ENCODE measurements at places on chromosomes 16 and 17.

GRCh38 chr16:4970010-4970409, 11.9 kb downstream of the SEC14L5 start:
- no peak for DNase-seq

GRCh38 chr17:47604598-47604927, 45.2 kb upstream of the KPNB1 start:
- no peak for DNase-seq

DNA sequence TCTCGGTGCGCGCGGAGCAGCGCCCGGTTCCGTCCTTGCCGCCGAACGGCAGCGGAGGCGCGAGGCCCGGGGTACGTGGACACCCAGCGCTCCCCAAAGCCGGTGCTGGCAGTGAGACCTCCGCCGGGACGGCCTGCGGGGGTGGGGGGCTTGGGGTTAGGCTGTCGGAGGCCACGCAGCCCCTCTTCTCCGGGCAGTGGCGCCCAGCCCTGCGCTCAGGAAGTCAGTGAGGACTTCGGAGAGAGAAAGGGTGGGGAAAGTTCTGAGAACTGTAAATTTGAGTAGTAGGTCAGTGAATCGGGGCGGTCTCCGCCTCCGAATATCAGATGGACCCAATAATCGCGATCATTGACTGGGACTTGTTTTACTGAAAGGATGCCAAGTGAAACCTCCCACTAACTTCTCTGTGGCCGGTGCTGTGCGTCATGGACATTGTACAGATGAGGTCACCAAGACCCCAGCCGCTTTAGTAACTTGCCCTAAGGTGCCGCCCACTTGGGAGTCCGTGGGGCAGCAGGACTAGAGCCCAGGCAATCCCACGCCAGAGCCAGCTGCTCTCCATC, 468 bp downstream of the IL4R start:
- no peak for DNase-seq

DNA sequence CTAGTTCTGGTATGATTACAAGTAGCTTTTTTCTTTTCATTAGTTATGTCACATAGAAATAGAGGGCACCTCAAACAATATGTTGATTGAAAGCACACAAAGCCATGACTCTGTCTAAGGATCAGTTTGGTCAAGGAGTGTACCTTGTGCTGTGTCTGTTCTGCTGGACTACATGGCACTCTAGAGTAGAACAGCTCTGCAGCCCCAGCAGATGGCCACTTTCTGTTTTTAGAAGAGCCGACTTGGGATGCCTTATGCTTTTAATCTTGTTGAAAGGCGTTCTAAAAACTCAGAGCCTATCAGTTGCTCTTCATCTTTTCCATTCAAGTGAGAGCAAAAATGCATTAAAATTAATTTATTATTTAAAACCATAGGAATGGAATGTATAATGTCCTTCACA, 49.3 kb upstream of the CA10 start:
- DNase-seq = no peak

DNA sequence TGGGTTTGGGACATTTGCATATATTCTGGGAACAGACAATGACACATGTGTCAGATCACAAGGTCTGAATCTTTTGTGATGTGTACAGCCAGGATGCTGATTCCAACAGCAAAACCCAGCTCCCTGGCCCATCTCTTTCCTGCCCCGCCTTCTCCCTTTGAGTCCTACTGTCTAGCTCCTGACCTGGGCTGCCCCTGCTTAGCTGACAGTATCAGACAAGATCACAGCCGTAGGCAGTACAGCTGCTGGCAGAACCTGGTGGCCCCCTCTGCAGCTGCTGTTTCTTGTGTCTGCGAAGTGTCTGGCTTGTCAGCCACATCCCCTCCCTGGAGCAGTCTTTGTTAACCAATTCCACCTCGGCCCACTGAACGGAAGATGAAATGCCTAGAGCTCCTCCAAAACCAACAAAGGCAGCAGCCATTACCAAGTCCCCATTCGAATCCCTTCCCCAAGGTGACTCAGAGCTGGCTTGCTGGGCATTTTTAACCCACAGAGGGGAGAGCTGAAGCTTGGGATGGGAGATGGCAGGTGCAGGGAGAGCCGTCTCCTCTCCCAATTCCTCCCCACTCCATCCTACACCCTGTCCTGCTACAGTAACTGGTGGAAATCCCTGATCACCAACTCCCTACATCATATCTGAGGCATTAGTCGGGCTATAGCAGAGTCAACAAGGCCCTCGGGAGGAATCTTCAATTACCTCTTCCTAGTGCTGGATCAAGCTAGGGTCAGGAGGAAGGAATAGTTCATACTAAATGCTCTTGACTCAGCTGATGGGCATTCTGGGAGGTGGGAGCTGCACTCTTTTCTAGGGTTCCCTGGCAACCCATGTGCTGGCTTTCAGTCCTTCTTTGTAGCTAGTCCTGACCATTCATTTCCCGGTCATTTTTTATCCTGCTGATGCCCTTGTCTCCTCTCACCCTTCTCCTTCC, 5.8 kb downstream of the PIPOX start:
- DNase-seq = no peak

DNA sequence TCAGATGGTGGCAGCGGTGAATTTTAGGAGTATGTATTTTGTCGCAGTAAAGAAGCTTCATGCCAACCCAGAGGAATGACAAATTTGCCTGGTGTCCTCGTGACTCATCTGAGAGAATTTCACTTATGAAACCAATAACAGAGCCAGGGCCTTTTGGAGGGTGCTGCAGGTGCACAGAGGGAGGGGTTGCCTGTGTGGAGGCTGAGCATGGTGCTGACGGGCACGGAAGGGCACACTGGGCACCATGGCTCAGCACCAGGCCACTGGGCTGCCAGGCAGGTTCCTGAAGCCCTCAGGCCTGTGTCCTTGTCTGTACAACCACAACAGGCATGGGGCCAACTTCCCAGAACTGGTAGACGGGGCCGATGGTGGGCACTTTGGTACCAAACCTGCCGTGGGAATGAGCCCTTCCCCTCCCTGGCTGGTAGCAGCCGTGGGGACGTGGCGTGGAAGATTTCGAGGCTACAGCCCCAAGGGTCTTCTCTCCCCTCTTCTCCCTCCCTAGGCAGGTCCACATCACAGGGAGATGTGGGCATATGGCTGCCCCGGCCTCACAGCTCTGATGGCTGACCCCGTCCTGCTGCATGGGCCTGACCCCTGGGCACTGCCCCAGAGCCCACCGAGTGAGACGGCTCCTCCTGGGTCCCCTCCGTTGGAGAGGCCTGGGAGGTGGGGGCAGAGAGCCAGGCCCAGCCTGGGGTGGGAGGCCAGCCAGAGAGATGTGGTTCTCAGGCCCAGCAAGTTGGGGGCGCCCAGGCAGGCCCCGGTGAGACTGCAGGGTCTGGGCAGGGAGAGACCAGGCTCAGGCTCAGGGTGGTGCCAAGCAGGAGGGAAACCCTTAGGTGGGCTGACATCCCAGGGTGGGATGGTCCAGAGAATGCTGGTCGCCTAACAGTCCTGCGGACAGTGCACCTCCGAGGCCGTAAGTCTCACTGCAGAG, 30.2 kb upstream of the ZNF469 start:
- no peak for DNase-seq

GRCh38 chr16:85415196-85416090, 197.7 kb upstream of the GSE1 start:
- DNase-seq = no peak
